SK-N-SH treated with all-trans-retinoic acid at 6 μM for 48 hours (cell line): ENCODE measurements at places on chromosomes 1 and 21.

GRCh38 chr1:199669916-199670315 is 357.6 kb upstream of the NR5A2 start:
- ATAC-seq = no peak

DNA sequence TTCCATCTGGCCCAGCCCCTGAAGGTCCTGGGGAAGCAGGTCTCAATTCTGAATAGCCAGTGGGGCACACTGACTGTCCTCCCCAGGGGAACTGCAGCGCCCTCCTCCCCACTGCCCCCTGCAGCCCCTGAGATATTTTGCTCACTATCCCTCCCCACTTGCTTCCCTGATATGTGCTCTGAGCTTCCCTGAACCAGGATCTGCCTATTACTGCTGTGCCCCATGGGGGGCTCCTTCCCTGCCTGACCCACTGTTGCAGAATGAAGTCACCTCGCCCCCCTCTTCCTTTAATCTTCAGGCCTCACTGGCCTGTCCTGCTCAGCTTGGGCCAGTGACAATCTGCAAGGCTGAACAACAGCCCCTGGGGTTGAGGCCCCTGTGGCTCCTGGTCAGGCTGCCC is 89.8 kb downstream of the PTPRU start:
- no peak for ATAC-seq

- no peak for ATAC-seq
Observed at GRCh38 chr1:47696404-47696736, 258.5 kb downstream of the FOXD2 start.

DNA sequence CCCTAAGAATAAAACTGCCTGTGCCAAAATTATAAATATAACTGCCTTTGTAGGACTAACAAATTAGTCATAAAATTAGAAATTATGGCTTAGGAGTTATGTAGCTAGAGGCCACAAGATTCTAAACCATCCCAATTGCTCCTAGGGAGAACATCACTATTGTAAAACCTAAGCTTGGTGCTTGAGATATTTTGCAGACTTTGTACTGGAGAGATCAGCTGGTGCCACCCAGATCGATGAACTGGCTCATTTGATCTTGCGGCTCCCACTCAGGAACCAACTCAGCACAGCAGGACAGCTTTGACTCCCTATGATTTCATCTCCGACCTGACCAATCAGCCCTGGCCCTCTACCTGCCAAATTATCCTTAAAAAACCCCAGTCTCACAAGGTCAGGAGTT is 30.6 kb downstream of the HHAT start:
- ATAC-seq = no peak

DNA sequence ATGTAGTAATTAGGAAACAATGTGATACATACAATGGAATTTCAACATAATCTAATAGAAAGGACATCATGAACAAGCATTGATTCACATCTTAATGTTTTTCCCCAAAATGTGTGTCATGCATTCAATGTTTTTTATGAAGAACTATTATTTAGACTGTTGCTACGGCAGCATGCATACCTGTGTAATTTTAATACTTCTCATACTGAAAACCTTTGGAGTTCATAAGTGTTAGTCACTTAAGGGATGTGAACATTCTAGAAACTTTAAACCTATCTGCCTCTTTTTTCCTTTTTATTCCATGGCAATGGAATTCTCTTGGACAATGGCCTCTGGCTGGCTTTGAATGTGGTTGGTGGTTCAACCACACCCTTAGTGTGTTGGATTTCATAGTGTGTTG is 48.6 kb downstream of the TMPRSS15 start:
- no peak for ATAC-seq

- ATAC-seq = no peak
Observed at GRCh38 chr1:177286396-177286795, 115.6 kb downstream of the BRINP2 start.

GRCh38 chr1:190067592-190067991 is 410.1 kb downstream of the BRINP3 start:
- peak; percentile 63; the same call in 1 of the 3 replicates for ATAC-seq
